ENCODE measurements at places on chromosomes 16 and 17.

- no peak for DNase-seq
These were observed 6.2 kb downstream of the NAT9 start for GRCh38 chr17:74769856-74770497.

GRCh38 chr17:79338152-79338551, 263.5 kb downstream of the ENGASE start:
- no peak for DNase-seq

- no peak for DNase-seq
These were observed 19.2 kb downstream of the PLXDC1 start for GRCh38 chr17:39132192-39132610.

DNA sequence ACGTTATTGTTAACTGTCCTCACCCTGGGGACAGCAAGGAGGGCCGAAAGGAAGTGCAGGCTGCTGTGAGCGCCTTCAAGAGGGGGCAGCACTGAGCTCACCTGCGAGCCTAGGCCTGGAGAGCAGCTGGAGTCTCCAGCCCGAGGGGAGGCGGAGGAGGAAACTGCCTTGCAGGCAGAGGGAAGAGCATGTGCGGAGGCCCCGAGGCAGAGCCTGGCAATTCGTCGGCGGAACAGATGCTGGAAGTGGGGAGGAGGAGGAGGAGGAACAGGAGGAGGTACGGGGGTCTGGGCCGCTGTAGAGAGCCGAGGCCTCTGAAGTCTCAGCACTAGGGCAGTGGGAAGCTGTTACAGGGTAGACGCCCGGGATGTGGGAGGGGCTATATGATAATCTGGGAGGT, 49.6 kb upstream of the PLCG2 start:
- DNase-seq = no peak

DNA sequence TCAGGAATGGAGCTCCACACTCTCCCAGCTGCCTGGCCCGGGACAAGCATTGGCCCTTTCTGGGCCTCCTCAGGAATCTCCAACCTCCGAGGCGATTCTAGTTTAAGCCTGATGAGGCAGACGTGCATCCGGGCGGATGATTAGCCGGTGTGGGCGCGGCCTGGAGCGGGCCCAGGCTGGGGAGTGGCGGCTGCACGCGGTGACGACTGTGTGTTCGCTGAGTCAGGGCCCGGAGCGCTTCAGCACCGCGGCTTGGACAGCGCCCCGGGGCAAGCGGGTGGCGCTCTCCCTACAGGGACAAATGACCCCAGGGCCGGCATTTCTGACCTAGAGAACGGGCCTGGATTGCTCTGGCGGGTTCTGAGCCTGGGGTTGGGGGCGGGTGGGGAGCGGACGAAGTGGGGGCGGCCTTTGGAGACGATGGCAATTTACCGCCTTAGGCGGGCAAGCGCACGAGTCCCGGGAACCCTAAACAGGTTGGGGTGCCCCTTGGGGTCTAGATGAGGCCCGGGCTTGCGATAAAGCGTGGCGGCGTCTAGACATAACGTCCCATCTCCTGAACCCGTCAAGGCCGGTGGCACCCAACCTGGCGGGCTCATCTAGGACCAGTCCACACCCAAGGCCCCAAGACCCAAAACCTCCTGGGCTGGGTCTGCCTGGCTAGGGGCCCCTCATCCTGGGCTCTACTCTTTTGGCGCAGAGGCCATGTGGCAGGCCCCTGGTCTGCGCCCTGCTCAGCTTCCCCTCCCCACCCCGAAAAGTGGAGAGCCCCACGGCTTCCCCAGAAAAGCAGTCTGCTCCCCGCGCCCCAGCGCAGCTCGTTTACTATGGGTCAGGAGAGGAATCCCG, 22.3 kb upstream of the ZNHIT3 start:
- DNase-seq = no peak

DNA sequence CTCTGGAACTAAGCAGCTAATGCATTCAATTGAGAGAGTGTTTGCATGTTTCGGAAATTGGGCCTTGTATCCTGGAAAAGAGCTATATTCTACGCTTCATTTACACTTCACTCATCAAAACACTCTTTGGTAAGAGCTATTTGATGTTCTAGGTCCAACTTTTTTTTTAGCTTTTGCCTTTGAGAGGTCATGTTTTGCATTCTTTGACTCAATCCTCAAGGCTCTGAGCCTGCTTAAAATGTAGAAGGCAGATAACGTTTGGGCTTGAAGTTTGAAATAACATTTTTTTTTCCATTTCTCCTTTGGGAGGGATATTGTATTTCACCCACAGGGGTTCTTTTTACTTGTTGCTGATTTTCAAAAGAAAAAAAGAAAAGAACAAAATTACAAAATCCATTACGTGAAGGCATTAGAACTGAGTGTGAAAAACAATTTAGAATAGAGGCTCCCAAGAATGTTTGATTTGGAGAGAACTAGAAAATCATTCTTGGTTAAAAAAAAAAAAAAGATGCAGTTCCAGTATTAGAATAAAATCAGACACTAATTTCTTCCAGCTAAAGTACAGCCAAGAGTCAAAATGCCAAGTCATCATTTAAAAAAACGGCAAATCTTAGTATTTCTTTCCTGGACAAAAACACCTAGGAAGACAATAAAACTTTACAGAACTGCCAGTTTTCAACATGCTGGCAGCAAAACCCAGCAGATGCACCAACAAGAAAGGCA, 268.5 kb downstream of the GRIN2A start:
- DNase-seq = no peak
